ENCODE measurements at places on chromosomes 2 and 18.

DNA sequence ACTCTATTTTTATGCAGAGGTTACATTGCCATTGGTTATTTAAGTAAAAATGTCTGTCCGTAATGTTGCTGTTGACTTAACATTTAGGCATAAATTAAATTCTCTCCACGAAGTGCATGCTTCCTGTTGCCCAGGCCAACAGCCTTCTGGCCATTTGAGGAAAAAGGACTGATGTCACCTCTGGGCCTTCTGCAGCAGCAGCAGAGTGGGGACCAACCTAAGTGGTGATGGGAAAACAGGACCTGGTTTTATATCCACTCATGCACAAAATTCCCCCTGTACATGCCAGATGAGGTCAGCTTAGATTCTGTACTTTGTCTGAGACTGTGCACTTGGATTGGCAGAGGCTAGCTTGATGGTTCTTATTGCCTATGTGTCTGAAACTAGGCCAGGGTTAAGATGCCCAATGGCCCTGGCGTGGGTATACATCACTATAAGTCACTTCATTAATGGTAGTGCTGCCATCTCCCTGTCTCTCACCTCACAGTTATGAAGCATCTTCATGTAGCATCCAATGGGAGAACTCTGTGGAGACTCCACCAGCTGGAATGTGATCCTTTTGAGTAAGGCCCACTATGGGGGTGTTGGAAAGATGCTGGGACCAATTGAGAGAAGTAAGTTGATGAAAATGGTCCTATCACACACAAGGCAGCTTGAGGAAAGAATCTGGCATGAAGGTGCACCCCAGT lies 4.4 kb downstream of the ARHGAP25 start:
- DNase-seq, result no peak

GRCh38 chr18:77822632-77823031 lies 573.0 kb downstream of the GALR1 start:
- DNase-seq, result no peak

GRCh38 chr18:66193394-66193793 lies 410.5 kb downstream of the CDH19 start:
- no peak for DNase-seq

DNA sequence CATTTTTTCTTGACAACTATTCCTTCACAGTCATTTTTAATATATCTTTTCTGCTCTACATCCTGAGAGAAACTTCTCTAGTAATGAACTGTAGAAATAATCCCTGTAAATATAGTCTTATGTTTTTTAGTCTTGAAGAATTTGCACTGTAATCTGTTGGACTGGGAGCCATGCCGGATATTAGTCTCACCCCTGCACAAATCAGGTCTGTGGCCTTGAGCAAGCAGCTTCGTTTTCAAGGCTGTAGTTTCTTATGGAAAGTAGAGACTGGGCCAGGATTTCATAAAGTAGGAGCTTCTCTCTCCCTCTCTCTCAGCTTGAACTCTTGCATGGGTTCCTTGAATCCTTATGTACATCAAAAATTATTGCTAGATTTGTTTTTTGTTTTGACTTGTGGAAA lies 8.7 kb downstream of the FARP2 start:
- no peak for DNase-seq

GRCh38 chr2:197007716-197008628 lies 81.5 kb upstream of the PGAP1 start:
- DNase-seq, result no peak

GRCh38 chr2:32277363-32277673 lies 386 bp upstream of the YIPF4 start:
- no peak for DNase-seq

DNA sequence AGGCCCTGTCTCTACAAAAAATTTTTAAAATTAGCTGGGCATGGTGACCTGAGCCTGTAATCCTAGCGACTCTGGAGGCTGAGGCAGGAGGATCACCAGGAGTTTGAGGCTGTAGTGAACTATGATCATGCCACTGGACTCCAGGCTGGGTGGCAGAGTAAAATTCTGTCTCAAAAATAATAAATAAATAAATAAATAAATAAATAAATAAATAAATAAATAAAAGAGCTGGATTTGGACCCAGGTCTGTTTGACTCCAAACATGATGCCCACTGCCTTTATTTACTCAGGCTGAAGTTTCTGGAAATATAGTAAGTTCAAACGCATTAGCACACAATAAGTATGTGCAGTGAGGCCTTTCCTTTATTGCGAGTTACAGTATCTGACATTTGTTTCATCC lies 75.0 kb downstream of the THNSL2 start:
- no peak for DNase-seq

- no peak for DNase-seq
Measured at GRCh38 chr18:11994703-11995444, 13.6 kb downstream of the IMPA2 start.

All from caudate nucleus (tissue), 63 donors.